Myocyte (in vitro differentiated cells): ENCODE measurements at places on chromosomes 5 and 9. TPM values are rescaled to one million over a fixed set of nuclear protein-coding genes. Genes with fewer than 3 reads are reported as not detected.

PTCH1 gene
- total RNA-seq: 1.7 and 3.9 TPM in 2 replicates

DNA sequence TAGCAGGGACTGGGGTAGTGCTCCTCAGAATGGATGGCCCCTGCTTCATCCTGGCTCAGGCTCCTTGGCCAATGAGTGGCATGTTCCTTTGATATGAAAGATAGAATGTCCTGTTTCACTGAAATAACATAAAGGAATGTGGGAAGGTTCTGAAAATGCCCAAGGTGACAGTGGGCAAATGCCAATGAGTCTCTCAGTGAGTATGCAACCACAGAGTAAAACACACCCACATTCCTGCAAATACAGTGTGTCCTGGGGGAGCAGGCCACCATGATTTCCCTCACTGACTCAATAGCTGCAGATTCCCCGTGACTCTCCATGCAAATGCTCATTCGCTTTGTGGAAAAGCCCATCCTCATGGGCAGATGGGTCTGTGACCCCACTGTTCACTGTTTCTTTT lies 36.4 kb downstream of the ZNF366 start:
- DNase-seq: peak; percentile 82

DNA sequence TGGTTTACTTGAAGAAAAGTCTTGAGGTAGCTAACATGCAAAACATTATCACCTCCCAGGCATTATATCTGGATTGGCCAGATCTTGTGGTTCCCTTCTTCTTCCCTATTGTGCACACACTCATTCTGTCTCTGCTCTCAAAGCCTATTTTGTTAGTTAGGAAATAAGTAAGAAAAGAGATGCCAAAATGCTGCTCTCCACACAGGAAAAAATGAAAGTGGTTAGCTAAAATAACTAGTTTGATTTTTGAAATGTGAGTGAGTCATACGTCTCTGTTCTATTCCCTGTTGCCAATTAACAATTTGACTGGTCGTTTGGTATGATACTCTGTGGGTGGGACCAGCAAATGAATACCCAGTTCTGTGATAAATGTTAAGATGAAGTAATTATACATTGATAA lies 28.1 kb downstream of the LMNB1 start:
- DNase-seq: peak; percentile 23

- no peak for DNase-seq
Observed at GRCh38 chr5:97400537-97400936, 217.5 kb upstream of the RIOK2 start.

GRCh38 chr9:113963017-113963620 lies 87.0 kb downstream of the ZNF618 start:
- peak; percentile 58 for DNase-seq
